ENCODE measurements at places on chromosomes 3 and 15. TPM values are rescaled to one million over a fixed set of nuclear protein-coding genes. Genes with fewer than 3 reads are reported as not detected.

PLSCR4 gene
- 7.8 TPM for total RNA-seq

DNA sequence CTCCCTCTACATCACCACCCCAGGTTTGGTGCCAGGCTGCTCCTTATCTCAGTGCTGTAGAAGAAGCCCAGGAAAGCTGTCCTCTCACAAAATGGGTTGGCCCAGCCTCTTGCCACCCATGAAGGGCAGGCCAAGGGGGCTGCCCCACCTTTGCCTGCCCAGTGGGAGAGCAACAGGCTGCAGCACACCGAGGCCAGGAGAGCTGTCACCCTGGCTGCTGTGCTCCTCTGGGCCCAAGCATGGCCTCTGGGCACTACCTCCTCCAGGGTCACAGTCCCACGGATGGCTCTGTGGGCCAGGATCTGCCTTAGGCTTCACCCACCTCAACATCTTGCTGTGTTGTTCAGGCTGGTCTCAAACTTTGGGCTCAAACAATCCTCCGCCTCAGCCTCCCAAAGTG lies 6.4 kb upstream of the STAB1 start:
- no peaks in the 10 kb centered on the region for H3K27me3 ChIP-seq
- H3K27ac ChIP-seq: no peak overlapping the region
- no peak for DNase-seq
- no peak overlapping the region for H3K4me3 ChIP-seq
- peaks cover 80% of the 10 kb centered on the region for H3K36me3 ChIP-seq
- H3K4me1 ChIP-seq: peaks cover 4% of the 10 kb centered on the region

CLRN1 gene
- total RNA-seq: not detected

DNA sequence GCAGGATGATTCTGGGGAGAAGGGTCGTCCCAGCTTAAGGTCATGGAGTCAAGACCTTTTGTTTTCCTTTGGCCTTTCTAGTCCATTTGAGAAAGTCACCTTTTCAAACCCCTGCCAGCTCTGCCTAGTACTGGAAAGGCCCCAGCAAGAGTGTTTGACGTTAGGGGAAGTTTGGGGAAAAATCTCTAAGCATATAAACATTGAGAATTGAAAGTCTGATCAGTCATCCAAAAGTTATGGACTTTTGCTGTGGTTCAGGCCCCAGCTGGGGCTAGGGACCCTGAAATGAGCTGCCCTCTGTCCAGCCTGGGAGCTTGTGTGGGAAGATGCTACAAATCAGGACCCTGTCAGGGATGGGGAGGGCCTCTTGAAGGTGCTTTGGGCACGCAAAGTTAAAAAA lies 21.6 kb downstream of the SLC6A6 start:
- peaks cover 63% of the 10 kb centered on the region for H3K36me3 ChIP-seq
- DNase-seq: no peak
- H3K27me3 ChIP-seq: no peaks in the 10 kb centered on the region

- no peaks in the 10 kb centered on the region for H3K27me3 ChIP-seq
- no peak overlapping the region for H3K4me3 ChIP-seq
- H3K36me3 ChIP-seq: no peaks in the 10 kb centered on the region
These were observed 31.8 kb upstream of the MYZAP start for GRCh38 chr15:57559875-57560274.

GRCh38 chr3:102189541-102189940 lies 245.3 kb upstream of the ZPLD1 start:
- H3K4me3 ChIP-seq: no peak overlapping the region
- H3K27ac ChIP-seq: no peak overlapping the region
- no peak for DNase-seq
- no peaks in the 10 kb centered on the region for H3K36me3 ChIP-seq
- peaks cover 4% of the 10 kb centered on the region for H3K4me1 ChIP-seq
- no peaks in the 10 kb centered on the region for H3K27me3 ChIP-seq

GRCh38 chr15:96582473-96582872 lies 252.0 kb downstream of the NR2F2 start:
- H3K27me3 ChIP-seq: no peaks in the 10 kb centered on the region
- no peak overlapping the region for H3K27ac ChIP-seq
- DNase-seq: no peak
- no peaks in the 10 kb centered on the region for H3K36me3 ChIP-seq

CP gene
- total RNA-seq: 1.7 TPM

DNA sequence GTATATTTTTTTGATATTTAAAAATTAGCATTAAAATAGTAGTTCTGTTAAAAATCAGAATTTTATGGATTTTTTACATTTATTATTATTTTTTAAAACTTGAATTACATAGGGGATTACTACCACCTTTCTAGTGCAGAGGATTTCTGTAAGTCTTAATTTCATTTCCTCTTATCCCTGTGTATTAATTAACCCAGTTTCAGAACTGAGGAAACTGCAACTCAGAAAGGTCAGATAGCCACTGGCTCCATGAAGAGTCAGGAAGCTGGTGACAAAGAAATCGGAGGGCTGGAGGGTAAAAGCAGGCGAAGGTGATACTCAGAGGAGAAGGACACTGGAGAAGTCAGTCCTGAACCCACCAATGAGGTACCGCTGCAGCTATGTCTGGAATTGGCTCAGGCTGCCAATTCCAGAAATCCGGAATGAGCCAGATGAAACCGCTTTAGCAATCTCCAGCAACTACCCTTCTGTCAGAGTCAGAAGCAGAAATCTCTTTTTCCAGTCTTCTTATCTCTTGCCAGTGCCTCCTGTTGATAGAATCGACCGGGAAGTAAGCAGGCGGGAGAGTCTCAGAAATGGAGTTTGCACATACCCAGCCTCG lies 308.5 kb downstream of the SV2B start:
- 0 out of 2 replicates have a peak, but pooled peaks cover 3% of the 10 kb centered on the region for H3K4me1 ChIP-seq
- no peaks in the 10 kb centered on the region for H3K27me3 ChIP-seq
- no peaks in the 10 kb centered on the region for H3K36me3 ChIP-seq
- H3K27ac ChIP-seq: no peak overlapping the region
- H3K4me3 ChIP-seq: no peak overlapping the region

THSD4 gene
- 14.6 TPM for total RNA-seq

KIF23 gene
- total RNA-seq: 171 TPM

GRCh38 chr3:77150028-77150427 lies 110.1 kb downstream of the ROBO2 start:
- no peak overlapping the region for H3K27ac ChIP-seq
- no peaks in the 10 kb centered on the region for H3K36me3 ChIP-seq
- no peak overlapping the region for H3K4me3 ChIP-seq
- no peaks in the 10 kb centered on the region for H3K27me3 ChIP-seq
- no peak for DNase-seq

Data from SJSA1 (cell line).